ENCODE measurements at places on chromosomes 6 and 20. TPM values are rescaled to one million over a fixed set of nuclear protein-coding genes. Genes with fewer than 3 reads are reported as not detected.

GRCh38 chr6:118697554-118697953 lies 46.2 kb upstream of the CEP85L start:
- no peak for DNase-seq

DNA sequence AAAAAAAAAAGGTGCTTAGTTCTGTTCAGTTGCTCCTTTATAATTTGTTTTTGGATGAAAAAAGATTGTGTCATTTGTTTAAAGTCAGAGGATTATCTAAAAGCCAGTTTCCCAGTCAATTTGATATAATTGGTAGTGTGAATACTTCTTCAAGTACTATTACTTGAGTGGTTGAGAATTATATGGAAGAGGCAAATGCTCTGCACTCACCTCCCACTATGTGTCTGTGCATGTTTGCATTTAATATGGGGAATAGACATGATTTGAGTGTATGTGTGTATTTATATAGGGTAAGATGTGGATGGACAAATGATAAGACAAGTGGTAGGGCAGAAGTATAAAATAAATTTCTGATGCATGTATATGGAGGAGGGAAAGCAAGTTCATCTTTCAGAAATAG lies 15.8 kb downstream of the GJA1 start:
- DNase-seq = no peak

- DNase-seq = no peak
Measured at GRCh38 chr6:169208011-169208410, 45.6 kb downstream of the THBS2 start.

DNA sequence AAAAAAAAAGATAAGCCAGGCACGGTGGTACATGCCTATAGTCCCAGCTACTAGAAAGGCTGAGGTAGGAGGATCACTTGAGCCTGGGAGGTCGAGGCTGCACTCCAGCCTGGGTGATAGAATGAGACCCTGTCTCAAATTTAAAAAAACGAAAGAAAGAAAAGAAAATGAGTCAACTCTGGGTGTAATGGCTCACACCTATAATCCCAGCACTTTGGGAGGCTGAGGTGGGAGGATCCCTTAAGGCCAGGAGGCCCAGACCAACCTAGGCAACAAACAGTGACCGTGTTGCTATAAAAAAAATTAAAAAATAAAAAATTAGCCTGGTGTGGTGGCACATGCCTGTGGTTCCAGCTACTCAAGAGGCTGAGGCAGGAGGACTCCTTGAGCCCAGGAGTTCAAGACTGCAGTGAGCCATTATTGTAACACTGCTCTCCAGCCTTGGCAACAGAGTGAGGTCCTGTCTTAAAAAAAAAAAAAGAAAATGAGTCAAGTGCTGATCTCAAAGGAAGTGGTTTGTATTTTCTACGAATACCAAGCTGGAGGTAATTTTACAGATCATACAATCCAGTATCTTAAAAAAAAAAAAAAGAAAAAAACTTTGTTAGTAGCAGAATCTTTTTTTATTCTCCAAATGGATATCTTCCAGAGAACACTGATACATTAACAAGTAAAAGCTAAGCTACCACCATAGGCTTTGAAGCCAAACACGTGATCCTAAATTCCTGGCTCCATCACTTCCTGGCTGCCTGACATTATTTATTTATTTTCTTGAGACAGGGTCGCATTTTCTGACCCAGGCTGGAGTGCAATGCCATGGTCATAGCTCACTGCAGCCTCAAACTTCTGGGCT lies 5.7 kb downstream of the COMMD7 start:
- DNase-seq = no peak

DNA sequence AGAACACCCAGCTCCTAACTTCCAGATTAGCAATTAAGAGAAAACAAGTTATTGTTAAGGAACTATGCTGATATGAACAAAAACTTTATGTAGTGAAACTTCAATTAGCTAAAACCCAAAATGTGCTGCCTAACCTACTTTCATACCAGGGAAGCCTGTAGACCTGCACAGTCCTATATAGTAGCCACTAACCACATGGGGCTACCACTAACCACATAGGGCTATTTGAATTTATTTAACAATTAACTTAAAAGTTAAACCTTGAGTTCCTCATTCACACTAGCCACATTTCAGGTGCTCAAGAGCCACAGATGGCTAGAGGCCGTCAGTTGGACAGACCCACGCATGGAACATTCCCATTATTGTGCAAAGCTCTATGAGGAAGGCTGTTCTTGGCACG lies 72.4 kb upstream of the LAMP5 start:
- no peak for DNase-seq

DNA sequence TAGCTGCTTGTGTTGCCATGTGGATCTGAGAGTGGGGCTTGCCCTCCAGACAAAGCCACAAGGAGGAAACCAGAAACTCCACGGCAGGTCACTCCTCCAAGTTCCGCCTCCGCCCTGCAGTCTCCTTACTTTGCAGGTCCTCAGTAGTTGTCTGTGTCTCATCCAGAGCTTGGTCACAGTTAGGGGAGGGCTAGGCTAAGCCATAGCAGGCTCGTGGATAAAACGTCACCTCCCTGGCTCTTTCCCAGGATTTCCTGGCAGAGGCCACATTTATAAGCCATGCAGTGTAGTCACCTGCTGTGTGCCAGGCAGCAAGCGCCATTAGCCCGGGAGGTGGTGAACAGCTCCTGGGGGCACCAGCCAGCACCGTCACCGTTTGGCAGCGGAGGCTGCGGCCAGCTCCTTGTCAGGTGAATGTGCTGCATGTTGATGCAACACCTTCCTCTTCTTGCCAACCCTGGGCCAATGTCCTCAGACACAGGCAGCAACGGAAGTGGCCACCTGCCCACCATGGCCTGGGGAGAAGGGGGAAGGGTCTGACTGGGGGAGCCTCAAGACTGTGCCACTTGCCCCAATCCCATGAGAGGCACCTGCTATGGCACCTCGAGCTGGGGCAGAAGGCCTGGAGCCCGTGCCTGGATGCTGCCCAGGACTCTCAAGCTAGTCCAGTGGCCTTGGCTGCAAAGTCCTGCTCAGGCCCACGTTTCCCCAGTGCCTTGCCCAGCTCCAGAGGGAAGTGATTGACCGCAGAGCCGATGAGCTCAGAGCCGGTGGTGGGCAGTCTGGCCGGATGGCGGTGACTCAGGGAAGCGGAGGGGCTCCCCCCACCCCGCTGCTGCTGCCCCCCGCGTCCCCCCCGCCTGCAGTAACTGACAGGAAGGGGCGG lies 39.0 kb upstream of the SLCO4A1 start:
- DNase-seq = peak; percentile 60

DNA sequence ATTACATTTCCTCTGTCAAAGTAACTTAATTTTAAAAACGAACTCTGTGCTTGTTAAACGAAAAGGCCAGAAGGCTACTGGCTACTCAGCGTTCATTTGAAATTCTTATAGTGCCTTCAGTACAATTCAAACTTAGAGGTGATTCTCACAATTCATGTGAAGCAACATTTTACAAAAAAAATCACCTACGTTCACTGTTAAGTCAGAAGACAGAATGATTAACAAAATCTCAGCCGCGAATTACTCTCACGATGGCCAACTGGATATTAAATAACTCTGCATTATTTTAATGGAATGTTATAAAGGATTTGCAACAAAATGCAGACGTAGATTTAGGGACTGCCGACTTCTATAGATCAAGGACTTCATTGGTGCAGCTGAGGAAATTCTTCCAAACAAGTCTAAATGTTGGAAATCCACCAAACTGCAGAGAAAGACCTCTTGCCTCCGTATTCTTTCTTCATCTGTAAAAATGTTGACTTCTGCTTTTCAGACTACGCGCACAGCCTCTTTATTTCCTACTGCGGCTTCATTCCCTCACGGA lies 1.6 kb upstream of the QKI start:
- DNase-seq = no peak

- DNase-seq = no peak
Measured at GRCh38 chr6:44940367-44940766, 387.8 kb upstream of the RUNX2 start.

GRCh38 chr20:34316196-34316814 lies 13.2 kb upstream of the AHCY start:
- no peak for DNase-seq

- no peak for DNase-seq
Measured at GRCh38 chr6:42295181-42295580, 77.5 kb upstream of the MRPS10 start.

DNA sequence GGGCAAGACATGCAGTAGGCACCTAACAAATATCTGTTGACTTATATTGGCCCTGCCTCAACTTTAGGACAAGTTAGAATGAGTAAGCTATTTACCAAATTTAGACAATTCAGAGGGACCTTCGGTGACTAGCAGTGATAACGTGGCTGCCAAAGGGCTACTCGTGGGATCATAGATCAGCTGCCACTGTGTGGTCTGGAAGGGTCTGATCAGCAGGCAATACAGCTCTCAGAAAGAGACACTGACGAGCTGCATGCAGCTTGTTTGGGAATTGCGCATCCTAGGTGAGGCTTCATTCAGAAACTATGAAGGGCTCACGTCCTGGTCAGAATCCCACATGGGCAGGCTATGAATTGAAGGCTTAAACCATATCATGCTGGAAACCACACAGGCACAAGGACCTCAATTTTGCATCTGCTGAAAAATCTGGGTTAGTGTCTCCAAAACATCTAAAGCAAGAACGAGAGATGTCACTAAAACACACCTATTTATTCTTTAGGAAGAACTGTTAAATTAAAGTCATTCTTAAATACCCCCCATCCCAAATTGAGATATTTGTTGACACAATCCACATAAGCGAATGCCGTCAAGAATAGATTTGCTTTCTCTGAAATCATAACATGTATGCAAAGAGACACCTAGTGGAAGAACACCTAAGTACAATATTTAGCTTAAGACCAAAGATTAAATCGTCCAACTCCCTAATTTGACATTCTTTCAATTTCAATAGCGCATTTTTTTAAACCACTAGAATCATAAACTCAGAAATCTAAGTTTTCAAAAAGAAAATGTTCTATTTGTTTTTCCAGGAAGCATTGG lies 79.6 kb downstream of the IPCEF1 start:
- no peak for DNase-seq

DNA sequence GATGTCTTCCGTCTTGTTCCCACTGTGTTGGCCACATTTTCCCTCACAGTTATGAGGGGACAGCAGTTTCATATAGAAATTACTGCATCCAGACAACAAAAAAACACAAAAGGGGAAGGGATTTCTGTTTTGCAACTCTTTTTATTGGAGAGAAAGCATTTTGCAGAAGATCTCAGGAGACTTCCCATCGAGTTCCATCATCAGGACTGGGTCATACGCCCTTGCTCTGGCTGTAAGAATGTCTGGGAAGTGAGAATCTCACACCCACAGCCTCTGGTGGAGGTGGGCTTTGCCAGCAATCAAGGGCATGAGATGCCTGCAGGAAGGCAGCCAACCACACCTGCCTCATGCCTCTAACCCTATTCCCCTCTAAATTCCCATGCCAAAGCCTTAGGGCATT lies 5.8 kb upstream of the IGF2R start:
- no peak for DNase-seq

- no peak for DNase-seq
Measured at GRCh38 chr20:11585752-11586352, 331.8 kb upstream of the BTBD3 start.

GRCh38 chr20:43124241-43124640 lies 65.5 kb downstream of the PTPRT start:
- no peak for DNase-seq

- no peak for DNase-seq
Measured at GRCh38 chr6:161058741-161059140, 67.2 kb downstream of the MAP3K4 start.

DNA sequence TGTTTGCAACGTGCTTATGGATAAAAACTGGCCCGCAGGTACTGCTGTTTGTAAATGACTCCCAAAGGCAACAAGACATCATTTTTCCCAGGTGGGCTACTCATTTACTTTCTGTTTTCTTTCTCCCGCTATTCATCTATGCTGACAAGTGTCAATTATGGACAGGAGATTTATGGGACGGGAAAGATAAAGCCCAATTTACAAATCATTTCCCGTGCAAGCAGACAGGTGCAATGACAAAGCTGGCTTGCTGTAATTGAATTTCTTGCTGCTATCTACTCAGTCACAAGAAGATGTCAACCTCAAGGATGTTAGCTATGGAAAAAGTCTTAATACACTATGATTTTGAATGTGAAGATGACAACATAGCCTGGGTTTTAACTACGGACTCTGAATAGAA lies 125.5 kb downstream of the EPHA7 start:
- DNase-seq = no peak

DNA sequence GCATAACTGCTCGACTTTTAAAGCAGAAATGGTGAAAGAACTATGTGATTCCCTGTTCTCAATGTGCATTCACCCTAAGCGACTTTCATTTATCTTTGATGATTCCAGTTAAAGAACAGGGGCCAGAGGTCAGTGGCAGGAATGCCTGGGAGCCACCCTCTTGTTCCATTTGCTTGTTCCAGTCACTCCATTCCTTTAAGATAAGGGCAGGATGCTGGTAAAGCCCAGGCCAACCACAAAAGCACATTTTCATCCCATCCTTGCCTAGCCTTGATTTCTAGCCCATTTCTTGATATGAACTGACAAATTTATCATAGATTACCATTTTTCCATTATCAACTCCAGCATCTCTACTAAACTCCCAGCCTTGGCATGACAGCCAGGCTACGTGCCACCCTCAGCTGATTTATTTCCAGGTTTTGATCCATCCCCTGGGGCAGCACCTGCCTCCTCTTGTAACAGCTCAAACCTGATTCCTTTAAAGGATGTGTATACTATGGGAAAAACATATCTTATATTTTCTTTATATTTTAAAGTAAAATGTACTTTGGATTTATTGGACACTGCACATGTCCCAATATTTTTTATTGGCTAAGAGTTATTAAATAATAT lies 19.2 kb downstream of the HMGN3 start:
- DNase-seq = no peak

- peak; percentile 61 for DNase-seq
Measured at GRCh38 chr20:31707994-31708735, 14.5 kb downstream of the BCL2L1 start.

- no peak for DNase-seq
Measured at GRCh38 chr20:64080013-64080812, at the start of gene OPRL1. Gene OPRL1 (plus strand): TSS chr20:64080082. CDS start chr20:64092721, 12,639 bp downstream.

GRCh38 chr6:34328969-34329368 lies 63.5 kb downstream of the NUDT3 start:
- no peak for DNase-seq

- no peak for DNase-seq
Measured at GRCh38 chr6:16174416-16175078, 45.7 kb downstream of the MYLIP start.

- no peak for DNase-seq
Measured at GRCh38 chr20:1346315-1346969, 17.5 kb upstream of the SDCBP2 start.

GRCh38 chr6:75481936-75482593 lies 11.5 kb downstream of the FILIP1 start:
- no peak for DNase-seq

GRCh38 chr6:56088641-56089040 lies 158.7 kb downstream of the COL21A1 start:
- DNase-seq = no peak

Gene ASIP
- 0.70 TPM for total RNA-seq

Gene UBD
- total RNA-seq = 8.8 TPM

Gene OPRM1
- not detected for total RNA-seq

Gene MEP1A
- total RNA-seq = not detected

Gene CRISP3
- total RNA-seq = 117 TPM

Gene DLK2
- total RNA-seq = 3.2 TPM

Gene RSPH9
- total RNA-seq = 0.68 TPM

Gene CRISP2
- 0.60 TPM for total RNA-seq

Gene KCNS1
- 0.86 TPM for total RNA-seq

Gene TUBB1
- total RNA-seq = not detected

Gene NKAIN4
- total RNA-seq = not detected

Gene GPR6
- not detected for total RNA-seq

Gene MYBL2
- total RNA-seq = 0.60 TPM

Gene ROS1
- total RNA-seq = 0.05 TPM

Gene SPATA25
- 8.6 TPM for total RNA-seq

Gene MMP24
- 0.55 TPM for total RNA-seq

Gene SLC17A2
- total RNA-seq = not detected

Gene MYLK4
- 1.3 TPM for total RNA-seq

All from ureter (tissue), 1 donor.